ENCODE measurements at places on chromosomes 2 and 18.

- DNase-seq, result no peak
These were observed 206.3 kb downstream of the RAD51AP2 start for GRCh38 chr2:17311771-17312511.

DNA sequence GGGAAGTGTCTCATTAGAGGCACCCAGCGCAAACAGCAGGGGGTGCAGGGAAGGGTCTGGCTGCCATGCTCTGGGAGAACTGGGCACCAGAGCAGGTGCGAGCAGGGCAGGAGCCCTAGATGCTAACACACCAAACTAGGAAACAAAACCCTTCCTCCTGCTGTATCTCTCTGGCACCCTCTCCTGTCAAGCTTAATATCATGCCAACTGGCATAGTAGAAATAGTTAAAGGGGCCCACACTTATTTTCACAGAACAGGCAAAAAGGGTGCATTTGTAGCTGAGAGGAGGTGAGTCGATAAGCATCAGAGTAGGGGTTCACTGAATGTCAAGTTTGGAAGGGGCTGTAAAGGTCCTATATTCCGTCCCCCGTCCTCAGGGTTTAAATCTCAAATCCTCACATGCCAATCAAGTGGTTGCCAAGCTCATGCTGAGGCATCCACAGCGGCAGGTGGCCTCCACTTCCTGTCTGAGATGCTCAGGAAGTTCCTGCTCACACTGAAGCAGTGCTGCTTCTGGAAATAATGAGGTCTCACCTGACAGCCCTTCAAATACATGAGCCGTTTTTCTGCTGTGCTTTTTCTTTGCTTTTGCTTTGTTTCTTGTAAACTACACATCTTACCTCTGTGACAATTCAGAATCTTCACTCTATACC, 14.9 kb upstream of the ACKR3 start:
- no peak for DNase-seq

DNA sequence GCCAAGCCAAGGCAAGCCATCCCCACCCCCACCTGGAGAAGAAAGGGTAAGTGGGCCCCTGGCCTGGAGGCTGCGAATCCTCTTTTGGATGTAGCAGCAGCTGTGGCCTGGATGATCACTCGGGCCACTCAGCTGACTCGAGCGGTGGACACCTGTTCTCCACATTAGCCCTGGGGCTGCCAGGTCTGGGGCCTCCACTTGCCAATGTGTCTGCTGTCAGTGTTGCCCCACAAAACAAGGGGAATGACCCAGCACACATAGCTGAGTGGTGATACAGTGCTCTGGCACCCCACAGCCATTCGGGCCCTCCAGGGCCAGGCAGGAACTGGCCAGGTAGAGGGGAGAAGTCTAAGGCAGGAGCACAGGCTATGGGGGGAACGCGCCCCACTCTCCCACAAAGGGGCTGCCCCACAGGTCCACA, 2.6 kb downstream of the STK25 start:
- no peak for DNase-seq

DNA sequence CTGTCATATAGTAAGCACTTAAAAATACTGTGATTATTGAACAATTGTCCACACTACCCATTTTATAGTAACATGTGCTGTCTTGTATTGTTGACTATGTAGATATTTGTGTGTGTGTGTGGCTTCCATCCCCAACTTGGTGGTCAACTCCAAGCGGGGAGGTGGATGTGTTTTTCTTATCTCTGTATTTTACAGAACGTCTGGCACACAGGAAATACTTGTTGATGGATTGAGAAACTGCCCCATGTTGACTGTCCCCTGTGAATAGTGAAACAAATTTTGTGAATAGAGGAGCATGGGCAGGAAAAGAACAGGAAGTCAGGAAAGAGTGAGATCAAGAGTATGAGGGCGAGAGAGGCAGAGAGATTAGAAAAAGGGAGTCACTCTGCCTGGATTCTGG, 83.6 kb downstream of the CELF4 start:
- DNase-seq, result no peak

Measured in CD4-positive, alpha-beta T cell treated with Interleukin-15 for 4 hours (primary cell).